ENCODE measurements at places on chromosomes 13 and 19. TPM values are rescaled to one million over a fixed set of nuclear protein-coding genes. Genes with fewer than 3 reads are reported as not detected.

SPACA4 gene
- total RNA-seq: not detected

DNA sequence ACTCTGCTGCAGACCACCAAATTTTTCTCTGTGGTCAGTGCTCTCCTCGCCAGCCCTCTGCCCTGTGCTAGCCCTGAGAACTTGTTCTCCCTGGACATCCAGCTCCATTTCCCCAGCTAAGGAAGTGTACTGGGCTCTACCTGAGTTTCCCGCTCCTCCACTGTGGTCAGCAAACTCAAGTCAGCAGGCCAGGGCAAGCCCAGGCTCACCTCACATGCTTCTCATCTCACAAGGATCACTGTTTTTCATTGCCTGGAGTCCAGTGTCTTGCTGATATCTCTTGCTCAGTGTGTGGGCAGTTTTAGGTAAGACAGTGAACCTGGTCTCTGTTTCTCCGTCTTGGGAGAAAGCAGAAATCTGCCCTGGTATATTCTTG, 201.4 kb downstream of the FOXO1 start:
- no peak for DNase-seq

LYPD3 gene
- total RNA-seq: 4.1 TPM

DNA sequence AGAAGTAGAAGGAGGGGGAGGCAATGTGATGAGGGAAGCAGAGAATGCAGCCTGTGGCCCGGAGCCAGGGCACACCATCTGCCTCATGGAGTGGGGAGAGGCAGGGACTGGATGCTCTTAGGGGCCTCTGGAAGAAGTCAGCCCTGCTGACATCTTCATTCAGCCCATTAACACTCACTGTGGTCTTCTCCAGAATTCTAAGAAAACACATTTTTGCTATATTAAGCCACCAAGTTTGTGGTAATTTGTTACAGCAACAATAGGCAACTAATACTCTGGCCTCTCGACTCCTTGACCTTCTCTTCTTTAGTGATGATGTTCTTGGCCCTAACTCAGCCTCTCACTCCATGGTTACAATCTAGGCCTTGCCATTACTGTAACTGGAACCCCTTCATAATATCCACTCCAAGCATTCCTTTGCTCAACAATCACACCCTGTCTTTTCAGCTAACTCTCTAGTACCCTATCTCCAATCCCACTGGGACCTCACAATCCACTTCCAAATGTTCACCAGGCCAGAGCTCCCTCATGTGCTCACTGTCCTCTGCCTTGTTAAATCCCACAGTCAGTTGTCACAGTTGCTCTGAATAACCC, 98.5 kb downstream of the MIPEP start:
- DNase-seq: no peak

ZNF709 gene
- 4.8 TPM for total RNA-seq

DNA sequence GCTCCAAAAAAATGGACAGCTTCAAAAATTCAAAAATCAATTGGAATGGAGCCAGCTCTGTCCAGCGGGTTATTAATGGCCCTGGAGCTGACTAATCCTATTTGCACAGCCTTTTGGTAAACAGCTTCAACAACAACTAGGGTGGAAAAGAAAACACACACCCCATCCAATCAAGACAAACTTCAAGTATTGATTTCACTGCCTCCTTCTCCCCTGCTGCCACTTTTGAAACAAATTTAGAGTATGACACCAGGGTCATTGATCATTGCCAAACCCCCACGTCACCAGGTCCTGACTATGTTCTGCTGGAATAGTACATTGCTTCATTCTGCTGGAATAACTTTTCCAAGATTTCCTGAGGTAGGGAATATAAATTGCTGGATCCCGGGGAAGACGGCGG, 56.8 kb upstream of the GTF3A start:
- no peak for DNase-seq

All from activated T-cell treated with anti-CD3 and anti-CD28 coated beads, Interleukin-2, amount 50 U/mL, for 72 hours (primary cell).